ENCODE measurements at places on chromosomes 13 and 19.

GRCh38 chr13:100525453-100526317 is 62.9 kb downstream of the GGACT start:
- DNase-seq, result no peak

- DNase-seq, result no peak
Observed at GRCh38 chr19:53993448-53993847, 2.0 kb downstream of the CACNG6 start.

GRCh38 chr13:73633817-73634460 is 500.3 kb downstream of the KLF12 start:
- DNase-seq, result no peak

- no peak for DNase-seq
Observed at GRCh38 chr13:73074014-73074413, 15.2 kb downstream of the KLF5 start.

- no peak for DNase-seq
Observed at GRCh38 chr19:55032170-55032800, 5.8 kb downstream of the GP6 start.

GRCh38 chr13:53167561-53167960 is 138.9 kb downstream of the OLFM4 start:
- DNase-seq, result no peak

GRCh38 chr13:49214917-49215376 is 5.2 kb upstream of the MLNR start:
- DNase-seq, result no peak

GRCh38 chr13:46712524-46712923 is 84.4 kb downstream of the ESD start:
- no peak for DNase-seq

DNA sequence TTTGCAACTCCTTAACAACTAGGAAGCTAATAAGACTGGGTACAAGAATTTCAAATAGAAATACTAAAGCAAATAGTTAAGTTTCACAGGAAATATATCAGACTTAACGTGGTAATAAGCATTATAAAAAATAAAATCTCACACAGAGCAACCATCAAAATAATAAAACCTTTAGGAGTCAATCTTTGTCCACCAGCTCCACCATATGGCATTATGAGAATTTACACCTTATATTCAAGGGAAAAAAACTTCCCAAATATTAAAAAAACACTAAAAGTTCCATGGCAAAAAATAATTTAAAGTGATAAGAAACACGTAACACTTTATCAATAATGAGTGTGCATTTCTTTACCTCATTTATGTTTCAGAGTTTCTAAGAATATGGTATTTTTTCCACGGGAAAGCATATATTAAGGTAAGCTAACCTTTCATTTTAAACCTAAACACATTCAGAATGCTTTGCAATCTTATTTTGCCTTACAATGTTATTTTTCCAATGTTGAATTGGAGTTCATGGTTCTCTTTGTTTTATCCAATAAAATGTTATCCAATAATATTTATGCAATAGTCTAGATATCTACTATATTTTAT is 423.2 kb upstream of the SGCG start:
- no peak for DNase-seq

- DNase-seq, result no peak
Observed at GRCh38 chr19:17606590-17607185, 51.2 kb downstream of the COLGALT1 start.
